T-helper 1 cell (primary cell): ENCODE measurements at places on chromosomes 1 and 21.

DNA sequence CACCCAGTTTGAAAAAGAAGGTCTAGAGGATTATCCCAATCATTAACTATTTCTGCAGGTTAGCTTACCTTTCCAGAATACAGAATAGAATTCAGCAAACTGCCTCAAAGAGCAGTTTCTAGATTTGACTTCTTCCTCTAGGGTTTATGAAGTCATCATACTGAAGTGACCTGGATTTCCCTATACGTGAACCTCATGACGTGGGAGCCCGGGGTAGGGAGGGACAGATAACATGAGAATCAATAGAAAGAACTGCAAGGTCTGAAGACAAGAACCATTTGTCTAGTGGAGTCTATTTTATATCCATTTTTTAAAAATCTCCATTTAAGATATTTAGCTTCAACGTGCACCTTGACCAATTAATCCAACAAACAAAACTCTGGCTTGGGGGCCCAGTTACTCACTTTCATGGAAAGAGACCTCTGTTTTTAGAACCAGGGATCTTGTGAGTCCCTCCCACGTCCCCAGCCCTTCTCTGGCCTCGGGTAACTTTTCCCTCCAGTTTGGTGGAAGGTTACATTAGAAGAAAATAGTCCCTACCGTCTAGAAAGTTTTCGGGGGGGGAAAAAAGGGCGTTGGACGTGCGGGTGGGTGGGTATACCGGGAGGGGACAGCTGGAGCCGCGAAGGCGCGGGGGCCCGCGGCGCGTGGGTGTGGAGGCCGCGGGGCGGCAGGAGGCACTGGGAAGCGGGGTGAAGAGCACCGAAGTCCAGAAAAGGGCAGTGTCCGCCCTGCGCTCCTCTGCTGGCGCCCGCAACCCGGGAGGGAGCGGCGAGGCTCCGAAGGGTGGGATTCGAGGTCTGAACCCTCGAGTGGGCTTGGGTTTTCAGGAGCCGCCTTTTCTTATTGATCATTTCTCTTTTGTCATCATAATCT is 13.8 kb upstream of the POGZ start:
- DNase-seq = peak; percentile 7

DNA sequence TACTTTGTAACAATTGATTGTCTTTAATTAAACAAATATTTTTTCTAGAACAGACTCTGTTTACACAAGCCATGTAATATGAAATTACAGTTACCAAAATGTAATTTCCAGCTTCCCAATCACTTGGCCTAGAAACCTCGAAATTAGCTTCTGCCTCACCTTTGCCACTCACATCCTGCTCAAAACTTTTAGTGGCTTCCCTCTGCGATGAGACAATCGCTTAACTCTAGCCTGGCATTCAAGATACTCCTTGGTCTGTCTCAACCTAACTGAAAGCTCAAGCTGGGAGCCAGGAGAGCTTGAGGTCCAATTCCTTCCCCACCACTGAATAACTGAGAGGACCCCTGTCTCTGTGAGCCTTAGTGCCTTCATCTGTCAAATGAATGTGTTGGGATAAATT is 42.8 kb downstream of the GFI1 start:
- no peak for DNase-seq

GRCh38 chr1:212414328-212415106 is at the start of gene PACC1:
TSS of gene PACC1 (minus strand) at chr1:212414886. CDS start at chr1:212414757, 129 bp downstream.
- peak; percentile 91 for DNase-seq

- DNase-seq = no peak
Measured at GRCh38 chr1:113275083-113275482, 115.2 kb upstream of the MAGI3 start.

GRCh38 chr21:21631961-21632360 is 633.8 kb downstream of the NCAM2 start:
- no peak for DNase-seq
